Astrocyte of the spinal cord (primary cell): ENCODE measurements at places on chromosomes 6 and 20.

DNA sequence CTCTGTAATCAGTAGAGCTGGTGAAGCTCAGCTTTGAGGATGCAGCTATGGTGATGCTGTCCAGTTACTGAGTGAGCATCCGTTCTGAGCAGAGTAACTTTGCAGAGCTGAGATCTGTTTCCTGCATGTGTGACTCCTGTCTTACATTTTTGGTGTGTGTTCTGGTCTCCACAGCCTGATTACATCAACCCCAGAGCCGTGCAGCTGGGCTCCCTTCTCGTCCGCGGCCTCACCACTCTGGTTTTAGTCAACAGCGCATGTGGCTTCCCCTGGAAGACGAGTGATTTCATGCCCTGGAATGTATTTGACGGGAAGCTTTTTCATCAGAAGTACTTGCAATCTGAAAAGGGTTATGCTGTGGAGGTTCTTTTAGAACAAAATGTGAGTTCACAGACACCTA, 81.6 kb downstream of the FAM120B start:
- DNase-seq = peak; percentile 27

GRCh38 chr6:67722861-67723261, 912.2 kb upstream of the ADGRB3 start:
- no peak for DNase-seq

DNA sequence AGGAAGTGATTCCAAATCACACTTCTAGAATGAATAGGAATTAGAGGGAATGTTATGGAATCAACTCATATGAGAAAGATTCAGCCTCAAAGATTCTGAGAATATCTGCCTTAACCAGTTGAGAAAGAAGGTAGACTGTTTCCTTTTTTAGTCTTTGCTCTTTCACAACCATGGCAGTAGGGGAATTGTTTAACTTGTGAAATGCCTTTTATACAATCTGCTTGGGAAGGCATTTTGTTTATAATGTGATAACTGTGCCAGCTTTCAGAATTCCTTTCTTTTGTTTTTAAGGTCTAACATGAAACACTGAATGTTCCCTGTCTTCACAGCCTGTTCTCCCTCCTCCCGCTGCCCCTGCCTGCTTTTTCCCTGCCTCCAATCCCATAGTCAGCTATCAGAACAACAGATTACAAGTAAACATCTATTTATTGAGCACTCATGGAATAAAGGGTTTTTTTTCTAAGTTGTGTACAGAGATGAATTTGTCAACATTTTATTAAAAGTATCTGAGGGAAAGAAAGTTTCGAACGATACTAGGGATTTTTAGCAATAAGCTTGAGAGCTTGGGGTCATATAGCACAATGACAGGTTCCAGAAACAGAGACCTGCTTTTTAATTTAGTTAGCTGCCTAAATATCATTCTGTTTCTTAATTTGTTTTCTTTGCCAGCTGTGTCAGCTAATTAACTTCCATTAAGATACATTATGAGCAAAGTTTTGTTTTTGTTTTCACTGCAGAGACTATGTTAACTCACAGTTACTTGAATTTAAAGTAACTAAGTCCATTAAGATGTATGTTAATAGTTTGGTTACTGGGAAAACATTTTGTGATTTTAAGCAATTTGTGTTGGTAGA, 28.3 kb upstream of the FBXO30 start:
- DNase-seq = no peak

- DNase-seq = no peak
These were observed 18.9 kb downstream of the C6orf132 start for GRCh38 chr6:42123379-42124103.

GRCh38 chr20:32622585-32623468, 37.7 kb upstream of the NOL4L start:
- DNase-seq = no peak

GRCh38 chr6:54519161-54519560, 210.9 kb downstream of the TINAG start:
- DNase-seq = peak; percentile 2

DNA sequence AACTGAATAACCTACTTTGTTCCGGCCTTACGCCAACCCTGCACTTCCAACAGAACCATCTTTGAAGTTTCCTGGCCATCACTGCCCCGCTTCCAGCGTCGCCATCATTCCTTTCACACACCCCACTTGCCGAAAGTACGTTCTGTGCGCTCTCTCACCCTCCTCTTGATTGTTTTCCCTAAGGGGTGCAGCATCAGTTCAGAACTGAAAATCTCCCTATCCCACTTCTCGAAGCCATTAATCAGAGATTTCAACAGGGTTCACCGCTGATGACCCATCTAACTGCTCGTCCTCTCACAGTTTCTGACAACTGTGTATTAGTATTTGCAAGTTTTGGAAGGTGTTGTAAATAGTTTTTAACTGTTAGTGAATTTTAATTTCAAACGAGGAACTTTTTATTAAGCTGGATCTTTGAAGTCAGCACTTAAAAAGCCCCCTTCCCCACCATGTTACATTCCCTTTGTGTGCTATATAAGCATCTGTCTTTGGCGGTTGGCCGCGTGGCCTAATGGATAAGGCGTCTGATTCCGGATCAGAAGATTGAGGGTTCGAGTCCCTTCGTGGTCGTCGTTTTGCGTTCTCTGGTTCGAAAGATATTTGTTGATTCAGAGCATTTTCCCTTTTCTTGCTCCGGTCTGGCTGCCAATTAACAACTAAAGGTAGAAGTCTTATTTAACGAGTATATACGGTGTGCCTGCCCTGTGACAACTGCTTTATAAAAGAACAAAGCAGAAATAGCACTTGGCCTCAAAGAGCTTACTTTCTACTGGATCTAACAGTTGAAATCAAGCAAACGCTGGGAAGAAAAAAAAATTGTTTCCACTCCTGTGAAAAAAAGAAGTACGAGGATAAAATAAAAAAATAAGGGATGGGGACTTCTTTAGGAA, 42.6 kb downstream of the TRIM27 start:
- peak; percentile 76 for DNase-seq

- no peak for DNase-seq
These were observed 1080.7 kb upstream of the MAP3K7 start for GRCh38 chr6:91667596-91667995.

DNA sequence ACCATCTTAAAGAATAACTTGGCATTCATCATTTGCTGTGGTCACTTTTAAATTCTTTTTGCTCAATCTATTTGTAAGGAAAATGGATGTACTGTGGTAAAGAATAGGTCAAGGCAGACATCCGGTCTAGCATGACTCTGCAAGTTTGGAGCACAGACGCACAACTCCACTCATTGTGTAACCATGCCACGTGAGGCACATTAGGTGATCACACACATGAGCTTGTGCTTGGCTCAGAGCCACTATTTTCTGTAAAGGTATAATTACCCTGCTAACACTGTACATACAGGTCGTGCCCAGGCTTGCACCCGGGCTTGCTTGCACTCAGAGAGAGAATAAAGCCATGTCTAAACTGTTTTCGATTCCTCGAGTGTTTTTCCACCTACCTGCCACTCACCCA, 1289.1 kb upstream of the ADGRB3 start:
- no peak for DNase-seq

GRCh38 chr6:145044641-145045246, 690.6 kb downstream of the EPM2A start:
- DNase-seq = peak; percentile 67

DNA sequence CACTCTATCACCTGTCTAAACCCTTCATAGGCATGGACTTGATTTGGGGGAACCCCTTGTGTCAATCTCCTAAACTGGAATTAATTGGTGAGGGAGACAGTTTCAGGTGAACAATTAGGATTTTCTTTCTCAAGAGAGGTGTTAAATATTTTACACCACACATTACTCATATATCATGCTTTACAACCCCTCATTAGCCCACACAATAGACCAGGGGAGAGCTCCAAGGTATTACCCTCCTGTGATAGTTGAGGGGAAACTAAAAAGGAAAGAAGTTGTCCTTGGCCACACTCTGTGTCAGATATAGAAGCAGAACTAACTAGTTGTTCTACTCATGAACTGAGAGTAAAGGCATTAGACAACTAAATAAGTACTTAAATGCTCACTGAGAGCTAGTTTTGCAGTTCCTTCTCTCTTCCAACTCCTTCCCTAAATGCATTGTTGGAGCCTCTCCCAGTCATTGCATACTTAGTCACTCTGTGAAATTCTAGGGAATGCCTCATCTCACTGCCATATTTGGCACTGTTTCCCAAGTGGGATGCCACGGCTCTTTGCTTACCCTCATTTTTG, 183.7 kb upstream of the CEP162 start:
- peak; percentile 78 for DNase-seq

- DNase-seq = no peak
These were observed 127.1 kb downstream of the MYO6 start for GRCh38 chr6:75876152-75876551.

- DNase-seq = peak; percentile 49
These were observed 54.4 kb upstream of the RNF24 start for GRCh38 chr20:4069751-4070150.

GRCh38 chr20:32906871-32907495, 48.3 kb downstream of the EFCAB8 start:
- no peak for DNase-seq

DNA sequence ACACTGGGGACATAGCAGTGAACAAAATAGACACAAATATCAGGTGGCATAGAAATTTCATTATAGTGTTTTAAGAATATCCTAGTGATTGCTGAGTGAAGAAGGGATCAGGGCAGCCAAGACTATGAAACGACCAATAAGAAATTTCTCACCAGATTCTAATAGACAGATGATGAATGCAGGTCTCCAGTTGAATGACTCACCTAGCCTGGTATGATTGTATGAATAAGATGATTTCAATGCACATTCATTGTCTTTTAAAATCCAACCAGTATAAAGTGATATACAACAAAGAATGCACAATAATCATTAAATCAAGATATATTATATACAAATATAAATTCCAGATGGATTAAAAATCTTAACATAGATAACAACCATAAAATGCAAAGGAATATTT, 124.5 kb upstream of the TENT5A start:
- no peak for DNase-seq

DNA sequence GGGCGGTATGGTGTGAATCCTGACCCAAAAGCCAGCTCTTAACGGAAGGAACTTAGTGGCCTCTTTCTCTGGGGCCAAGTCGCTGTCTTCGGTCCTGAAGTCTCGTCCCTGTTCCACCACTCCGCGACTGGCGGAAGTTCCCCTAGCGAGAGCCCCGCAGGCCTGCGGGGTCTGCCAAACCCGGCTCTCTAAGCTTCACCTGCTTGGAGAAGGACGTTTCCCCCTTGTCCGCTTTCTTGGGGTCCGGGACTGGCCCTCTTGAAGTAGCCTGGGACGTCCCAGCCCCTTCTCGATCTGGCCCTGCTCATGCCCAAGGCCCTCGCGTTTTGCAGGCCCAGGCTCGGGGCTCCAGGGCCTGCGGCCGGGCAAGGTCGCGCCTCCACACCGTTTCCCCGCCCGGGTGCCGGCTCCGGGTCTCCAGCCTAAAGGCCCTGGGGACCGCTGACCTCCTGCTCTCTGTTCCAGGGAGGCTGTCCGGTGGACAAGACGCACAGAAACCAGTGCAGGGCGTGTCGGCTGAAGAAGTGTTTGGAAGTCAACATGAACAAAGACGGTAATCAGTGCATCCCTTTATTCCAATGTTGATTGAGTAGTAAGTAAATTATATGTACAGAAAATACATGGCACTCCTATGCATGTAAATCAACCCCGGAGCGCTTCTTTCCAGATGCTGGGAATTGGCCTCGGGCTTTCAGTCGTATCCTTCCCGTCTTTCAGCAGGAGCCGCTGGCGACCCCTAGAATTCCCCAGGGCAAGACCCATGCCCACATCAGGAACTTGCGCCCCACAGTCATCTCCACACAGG, 8.8 kb downstream of the NR2E1 start:
- DNase-seq = peak; percentile 36

- DNase-seq = no peak
These were observed 113.7 kb downstream of the DLL1 start for GRCh38 chr6:170176898-170177771.

- DNase-seq = peak; percentile 22
These were observed 1.7 kb downstream of the CABLES2 start for GRCh38 chr20:62405108-62405980.

DNA sequence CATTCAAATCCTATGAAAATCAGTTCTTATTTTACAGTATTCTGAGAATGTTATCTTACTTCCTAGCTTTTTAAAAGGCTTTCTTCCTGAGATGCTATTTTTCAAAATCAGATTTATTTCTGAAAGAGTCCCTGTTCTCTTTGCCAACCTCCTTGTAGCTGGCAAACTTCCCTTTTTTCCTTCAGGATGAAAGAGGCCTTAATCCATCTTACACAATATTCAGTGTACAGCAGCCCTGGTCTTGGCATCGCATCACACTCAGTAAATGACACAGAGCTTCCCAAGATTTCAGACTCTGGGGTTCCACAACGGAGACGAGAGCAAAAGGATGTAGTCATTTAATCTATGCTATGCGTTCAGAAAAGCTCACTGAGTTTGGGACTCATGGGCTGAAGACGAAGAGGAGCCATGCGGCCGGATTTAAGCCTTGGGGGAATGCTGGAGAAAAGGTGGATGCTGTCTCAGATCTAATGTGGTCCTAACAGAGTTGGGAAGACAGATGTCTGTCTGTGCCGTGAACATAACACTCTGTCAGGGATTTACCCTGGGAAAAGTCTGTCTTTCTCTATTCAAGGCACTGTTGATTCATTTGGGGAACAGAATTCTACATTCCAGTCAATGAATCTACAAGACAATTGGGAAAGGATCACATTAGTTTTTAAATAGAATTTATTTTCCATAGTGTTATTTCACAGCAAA, 616.4 kb upstream of the AGPAT4 start:
- no peak for DNase-seq

DNA sequence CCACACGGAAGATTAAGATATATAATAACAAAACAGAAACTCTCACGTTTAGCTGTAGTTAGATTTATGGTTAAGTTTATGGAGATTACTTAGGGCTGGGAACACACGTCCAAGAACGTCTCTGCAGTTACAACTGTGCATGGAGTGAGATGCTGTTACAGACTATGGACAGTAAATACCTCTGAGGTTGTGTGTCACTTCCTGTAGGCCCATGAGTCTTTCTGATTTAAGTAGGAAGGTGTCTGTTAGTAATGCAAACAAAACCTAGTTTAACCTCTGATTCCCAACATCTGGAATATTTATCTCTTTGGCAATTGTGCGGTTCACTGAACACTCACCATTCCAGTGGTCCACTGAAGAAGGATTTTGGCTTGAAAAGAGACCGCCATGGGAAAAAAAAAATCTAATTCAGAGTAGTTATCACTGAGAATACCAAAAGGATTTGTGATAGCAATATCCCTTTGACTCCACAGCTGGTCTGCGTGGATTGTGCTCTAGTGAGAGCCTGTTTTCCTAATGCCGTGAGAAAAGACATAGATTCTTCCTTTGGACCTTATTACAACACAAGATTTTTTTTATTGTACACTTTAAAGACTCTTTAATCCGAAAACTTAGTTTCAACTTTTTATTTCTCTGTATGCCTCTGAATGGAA, 478.2 kb upstream of the CITED2 start:
- DNase-seq = peak; percentile 52
